Pulmonary artery endothelial cell (primary cell): ENCODE measurements at places on chromosomes 5 and 9. TPM values are rescaled to one million over a fixed set of nuclear protein-coding genes. Genes with fewer than 3 reads are reported as not detected.

- DNase-seq, result no peak
These were observed 688.0 kb upstream of the CTNND2 start for GRCh38 chr5:12592228-12592627.

DNA sequence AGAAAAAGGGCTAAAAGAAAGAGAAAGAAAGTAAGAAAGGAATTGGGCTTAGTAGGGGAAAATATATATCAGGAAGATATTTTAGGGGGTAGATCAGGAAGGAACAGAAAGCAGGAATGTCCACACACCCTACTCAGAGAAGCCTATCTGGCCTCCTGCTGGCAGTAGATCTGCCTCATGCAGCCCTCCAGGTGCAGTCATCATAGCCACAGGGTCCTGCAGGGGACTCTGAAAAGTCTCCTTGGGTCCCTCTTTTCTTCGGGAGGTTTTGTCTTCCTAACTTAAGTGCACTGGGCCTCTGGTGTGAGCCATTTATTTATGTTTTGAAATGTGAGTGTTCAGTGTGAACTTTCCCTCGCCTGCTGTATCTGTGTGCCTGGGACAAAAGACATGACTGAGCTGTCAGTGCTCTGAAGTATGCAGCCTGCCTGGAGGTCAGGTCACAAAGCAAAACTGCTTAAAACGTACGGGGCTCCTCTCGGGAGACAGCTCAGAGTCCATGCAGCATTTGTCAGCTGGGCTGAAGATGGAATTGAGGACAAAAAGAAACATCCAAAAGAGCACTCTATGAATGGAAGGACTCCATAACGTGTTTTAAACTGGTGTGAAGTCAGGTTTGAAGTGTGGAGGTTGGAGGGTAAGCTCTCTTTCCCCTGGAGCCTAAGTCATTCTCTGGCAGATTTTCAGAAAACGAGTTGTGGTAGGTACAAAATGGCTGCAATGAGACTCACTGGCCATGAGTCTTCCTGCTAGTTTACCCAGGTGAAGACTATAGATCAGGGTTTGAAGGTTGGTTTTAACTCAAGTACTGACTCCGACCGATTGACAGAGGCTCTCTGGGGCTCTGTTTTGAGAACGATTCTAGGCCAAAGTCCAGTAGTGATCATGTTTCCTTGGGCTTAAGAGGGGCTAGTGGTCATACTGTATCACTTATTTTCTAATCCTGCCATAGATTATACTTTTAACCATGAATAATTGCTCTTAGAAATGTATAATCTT is 151.8 kb upstream of the GDNF start:
- no peak for DNase-seq

GRCh38 chr5:152864991-152865390 is 459.9 kb upstream of the NMUR2 start:
- DNase-seq, result no peak

- DNase-seq, result no peak
These were observed 75.5 kb upstream of the PUM3 start for GRCh38 chr9:2919347-2919746.

DNA sequence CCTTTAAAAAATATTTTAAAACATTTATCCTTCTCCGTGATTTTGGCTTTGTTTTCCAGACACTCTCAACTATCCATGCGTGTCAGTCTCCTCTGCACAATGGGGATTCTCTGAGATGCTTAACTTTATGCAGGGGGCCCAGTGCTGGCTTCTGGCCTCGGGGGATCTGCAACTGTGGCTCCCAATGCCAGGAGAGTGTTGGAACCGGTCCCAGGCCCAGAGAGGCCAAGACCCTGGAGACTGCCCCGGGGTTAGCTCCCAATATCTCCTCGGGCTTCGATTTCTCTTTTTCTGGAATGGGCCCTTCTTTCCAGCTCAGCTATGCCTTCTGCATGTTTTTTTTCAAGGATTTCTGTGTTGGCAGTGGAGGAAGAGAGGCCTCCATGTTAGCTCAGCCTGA is 20.1 kb upstream of the SARDH start:
- no peak for DNase-seq

DNA sequence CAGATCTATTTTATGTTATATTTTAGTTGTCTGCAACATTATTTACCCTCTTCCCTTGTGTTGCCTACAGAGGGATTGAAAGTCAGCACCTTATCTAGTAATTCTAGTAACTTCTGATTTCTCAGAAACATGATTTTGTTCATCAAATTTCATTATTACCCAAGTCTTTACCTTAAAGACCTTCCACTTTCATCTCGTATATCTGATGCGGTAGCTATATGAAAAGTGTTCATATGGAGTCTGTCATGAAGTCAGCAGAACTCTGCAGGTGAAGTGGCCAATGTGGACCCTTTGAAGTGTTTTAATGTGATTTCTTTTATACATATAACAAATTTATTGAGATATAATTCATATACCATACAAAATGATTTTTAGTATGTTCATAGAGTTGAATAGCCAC is 40.0 kb downstream of the SLC44A1 start:
- no peak for DNase-seq

GRCh38 chr5:132269635-132270334 is 12.3 kb downstream of the PDLIM4 start:
- no peak for DNase-seq

DNA sequence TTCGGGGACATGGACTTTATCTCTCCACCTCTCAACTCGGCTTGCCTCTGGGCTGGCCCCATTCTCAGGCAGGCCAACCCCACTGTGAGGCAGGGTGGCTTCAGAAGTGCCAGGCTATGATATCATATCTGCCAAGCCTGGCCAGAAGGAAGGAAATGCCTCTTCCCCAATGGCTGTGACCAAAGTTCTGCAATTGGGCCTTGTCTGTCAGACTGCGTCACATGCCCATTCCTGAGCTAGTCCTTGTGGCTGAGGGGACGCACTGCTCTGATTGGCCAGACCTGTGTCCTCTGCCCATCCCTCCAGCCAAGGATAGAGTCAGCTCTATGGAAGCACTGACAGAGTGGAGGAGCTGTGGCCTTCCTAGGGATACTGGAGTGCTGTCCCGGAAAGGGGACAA is 11.9 kb downstream of the SMIM23 start:
- DNase-seq, result no peak

DNA sequence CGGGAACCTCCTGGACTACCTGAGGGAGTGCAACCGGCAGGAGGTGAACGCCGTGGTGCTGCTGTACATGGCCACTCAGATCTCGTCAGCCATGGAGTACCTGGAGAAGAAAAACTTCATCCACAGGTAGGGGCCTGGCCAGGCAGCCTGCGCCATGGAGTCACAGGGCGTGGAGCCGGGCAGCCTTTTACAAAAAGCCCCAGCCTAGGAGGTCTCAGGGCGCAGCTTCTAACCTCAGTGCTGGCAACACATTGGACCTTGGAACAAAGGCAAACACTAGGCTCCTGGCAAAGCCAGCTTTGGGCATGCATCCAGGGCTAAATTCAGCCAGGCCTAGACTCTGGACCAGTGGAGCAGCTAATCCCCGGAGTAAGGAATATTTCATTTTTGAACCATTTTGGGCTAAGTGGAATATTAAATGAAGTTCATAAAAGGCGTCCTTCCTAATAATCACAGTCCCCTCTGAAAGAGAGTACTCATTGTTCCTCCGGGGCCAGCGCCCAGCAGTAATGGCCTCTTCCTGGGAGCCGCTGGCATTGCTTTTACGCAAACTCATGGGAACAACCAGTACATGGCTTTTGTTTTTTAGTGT is 23.6 kb downstream of the QRFP start:
- no peak for DNase-seq

- DNase-seq, result no peak
These were observed 64.0 kb downstream of the DOCK8 start for GRCh38 chr9:278651-279050.

DNA sequence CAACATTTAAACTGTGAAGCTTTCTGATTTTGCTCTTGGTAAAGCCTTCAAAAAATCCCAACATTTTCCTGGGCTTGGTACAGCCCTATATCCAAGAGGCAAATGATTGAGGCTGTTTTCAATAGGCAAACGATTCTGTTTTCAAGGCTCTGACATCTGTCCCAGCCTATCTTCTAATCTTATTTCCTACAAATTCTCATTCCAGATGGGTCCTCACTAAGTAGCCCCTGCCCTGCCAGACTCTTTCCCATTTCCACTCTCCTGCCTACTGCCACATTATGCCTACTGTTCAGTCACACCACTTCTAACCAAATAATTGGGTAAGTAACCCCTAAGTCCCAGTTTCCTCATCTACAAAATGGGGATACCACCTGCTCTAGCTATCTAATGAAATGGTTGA is 3.5 kb downstream of the GBA2 start:
- DNase-seq, result no peak

- DNase-seq, result no peak
These were observed 73.7 kb downstream of the MAP1B start for GRCh38 chr5:72180925-72181324.

DNA sequence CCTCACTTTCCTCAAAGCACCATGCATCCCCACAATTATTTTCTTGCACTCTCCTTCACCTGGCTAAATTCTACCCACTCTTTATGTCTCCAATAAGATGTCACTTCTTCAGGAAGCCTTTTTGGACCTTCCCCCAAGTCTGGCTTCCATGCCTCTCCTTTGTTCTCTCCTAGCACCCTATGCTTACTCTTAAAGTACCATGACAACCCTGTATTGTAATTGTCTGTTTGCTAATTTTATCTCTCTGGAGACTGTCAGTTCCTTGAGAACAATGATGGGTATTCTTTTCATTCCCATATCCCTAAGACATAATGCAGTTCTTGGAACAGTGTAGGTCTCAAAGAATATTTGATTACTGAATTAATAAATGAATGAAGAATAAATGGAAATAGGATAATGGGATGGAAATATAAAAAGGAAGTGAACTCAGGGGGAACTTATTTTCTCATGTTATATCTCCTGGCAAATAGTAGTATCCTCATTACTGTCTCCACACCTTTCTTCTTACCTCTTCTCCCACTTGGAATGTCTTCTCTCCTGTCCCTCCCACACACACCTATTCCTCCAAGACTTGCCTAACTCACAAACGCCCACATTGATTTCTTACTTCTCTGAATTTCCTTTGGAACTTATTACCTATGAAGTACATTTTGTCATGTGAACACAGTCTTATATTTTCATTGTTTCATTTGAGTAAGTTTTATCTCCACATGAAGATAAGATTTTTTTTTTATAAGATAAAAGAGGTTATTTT is 499.1 kb downstream of the NFIB start:
- no peak for DNase-seq

GRCh38 chr9:120257483-120257882 is 322.5 kb downstream of the CDK5RAP2 start:
- no peak for DNase-seq

- no peak for DNase-seq
These were observed 51.0 kb downstream of the GNG10 start for GRCh38 chr9:111712369-111712768.

GRCh38 chr5:148910686-148911361 is 84.4 kb downstream of the ADRB2 start:
- no peak for DNase-seq

DNA sequence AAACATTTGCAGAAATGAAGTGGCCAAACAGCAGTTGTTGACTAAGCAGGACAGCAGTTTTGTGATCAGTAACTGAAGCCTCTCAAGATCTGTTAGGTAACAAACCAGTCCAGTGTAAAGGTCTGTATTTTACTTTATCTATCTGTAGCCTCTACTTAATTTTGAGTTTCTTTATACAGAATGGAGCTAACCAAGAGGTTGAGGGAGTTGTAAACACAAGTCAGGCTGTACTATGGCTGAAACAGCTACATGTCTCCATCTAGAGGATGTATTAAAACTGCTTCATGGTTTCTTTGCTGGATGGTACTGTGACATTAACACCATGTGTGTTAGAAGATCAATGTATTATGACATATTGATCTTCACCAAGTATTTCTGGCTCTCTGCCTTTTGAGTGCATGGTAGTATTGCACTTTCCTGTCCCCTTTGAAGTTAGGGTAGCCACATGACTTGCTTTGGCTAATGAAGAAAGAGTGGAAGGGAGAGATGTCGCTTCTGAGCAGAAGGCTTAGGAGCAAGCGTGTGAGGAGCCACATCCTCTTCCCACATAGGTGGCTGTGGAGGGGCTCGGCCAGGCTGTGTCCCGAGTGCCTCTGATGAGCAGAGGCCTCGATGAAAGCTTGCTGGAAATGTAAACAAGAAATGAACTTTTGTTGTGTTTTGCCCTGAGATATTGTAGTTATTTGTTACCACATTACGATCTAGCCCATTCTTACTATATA is 105.6 kb upstream of the PCA3 start:
- peak; percentile 22 for DNase-seq

- DNase-seq, result no peak
These were observed 36.1 kb downstream of the MRPL36 start for GRCh38 chr5:1763548-1763911.

DNA sequence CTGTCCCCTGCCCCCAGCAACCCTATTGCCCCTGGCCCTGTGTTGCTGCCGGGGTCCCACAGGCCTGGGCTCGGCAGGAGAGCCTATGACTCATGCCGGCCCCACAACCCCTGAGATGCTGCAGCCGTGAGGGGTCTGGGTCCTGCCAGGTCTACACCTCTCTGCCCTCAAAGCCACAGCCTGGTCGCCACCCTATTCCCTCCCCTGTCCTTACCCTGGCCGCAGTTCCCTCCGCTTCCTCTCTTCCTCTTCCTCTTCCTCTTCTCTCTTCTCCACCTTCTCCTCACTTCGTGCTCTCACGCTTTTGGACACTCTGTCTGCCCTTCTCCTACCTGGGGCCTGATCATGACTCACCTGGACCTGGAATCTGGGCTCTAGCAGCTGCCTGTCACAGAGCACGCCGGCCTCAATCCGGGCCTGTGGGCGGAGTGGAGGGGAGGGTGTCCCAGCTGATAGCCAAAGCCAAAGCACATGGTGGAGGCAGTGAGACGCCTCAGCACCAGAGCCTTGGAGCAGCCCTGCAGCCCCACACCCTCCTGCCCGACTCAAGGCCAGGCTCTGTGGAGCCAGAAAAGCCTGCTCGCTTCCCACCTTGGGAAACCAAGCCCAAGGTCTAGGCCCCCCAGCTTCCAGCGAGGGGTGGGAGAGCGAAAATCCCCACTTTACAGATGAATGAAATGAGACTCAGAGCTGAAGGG is 26.8 kb upstream of the CSF1R start:
- DNase-seq, result no peak

GRCh38 chr9:130472184-130472705 is 27.5 kb downstream of the ASS1 start:
- DNase-seq, result no peak

GRCh38 chr9:2559192-2560152 is 62.1 kb upstream of the VLDLR start:
- no peak for DNase-seq

The PCDHGB7 gene
- 4.8 and 6.1 TPM in 2 replicates for total RNA-seq

The DDX4 gene
- not detected in 2 replicates for total RNA-seq

The F12 gene
- total RNA-seq, result 1.1 and 1.5 TPM in 2 replicates

The OTP gene
- total RNA-seq, result not detected in 2 replicates

The GRXCR2 gene
- not detected in 2 replicates for total RNA-seq

The PTGDS gene
- total RNA-seq, result not detected in 2 replicates

The LCN2 gene
- total RNA-seq, result not detected in 2 replicates

The RASEF gene
- total RNA-seq, result 0.07 TPM in 1 of 2 replicates, not detected in the other

The DIRAS2 gene
- total RNA-seq, result not detected in 2 replicates

The CER1 gene
- not detected in 2 replicates for total RNA-seq

The CD180 gene
- not detected in 2 replicates for total RNA-seq

The ZBTB43 gene
- 7.4 and 7.8 TPM in 2 replicates for total RNA-seq

The GARNL3 gene
- total RNA-seq, result 3.1 and 4.4 TPM in 2 replicates

The IL3 gene
- not detected in 2 replicates for total RNA-seq
